Cardiac fibroblast (primary cell): ENCODE measurements at places on chromosomes 16 and 17.

GRCh38 chr16:30447512-30448226 lies 2.0 kb upstream of the SEPHS2 start:
- no peak for DNase-seq

DNA sequence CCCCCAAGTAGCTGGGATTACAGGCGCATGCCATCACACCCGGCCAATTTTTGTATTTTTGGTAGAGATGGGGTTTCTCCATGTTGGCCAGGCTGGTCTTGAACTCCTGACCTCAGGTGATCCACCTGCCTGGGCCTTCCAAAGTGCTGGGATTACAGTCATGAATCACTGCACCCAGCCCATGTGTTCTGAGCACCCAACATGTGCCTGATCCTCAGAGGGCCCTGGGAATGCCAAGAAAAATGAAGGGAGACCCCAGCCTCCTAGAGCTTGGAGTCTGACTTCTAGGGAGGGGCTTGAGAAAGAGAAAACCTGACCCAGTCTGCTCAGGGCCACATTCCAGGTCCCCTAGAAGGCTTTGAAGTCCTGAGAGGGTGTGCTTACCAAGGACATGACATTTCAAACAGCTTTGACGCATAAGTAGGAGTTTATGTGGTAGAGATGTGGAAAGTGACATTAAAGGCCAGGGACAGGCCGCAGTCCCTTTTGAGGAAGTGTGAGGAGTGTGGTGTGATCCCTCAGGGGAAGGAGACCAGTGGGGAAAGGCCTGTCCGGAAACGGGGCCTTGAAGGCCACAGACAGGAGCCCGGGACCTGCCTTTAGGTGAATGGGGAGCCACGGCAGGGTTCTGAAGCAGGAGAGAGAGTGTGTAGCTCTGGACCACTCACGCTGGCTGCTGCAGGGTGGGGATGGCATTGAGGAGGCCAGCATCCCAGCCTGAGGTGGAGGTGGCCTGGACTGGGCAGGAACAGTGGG lies 1.1 kb upstream of the CCL22 start:
- no peak for DNase-seq

DNA sequence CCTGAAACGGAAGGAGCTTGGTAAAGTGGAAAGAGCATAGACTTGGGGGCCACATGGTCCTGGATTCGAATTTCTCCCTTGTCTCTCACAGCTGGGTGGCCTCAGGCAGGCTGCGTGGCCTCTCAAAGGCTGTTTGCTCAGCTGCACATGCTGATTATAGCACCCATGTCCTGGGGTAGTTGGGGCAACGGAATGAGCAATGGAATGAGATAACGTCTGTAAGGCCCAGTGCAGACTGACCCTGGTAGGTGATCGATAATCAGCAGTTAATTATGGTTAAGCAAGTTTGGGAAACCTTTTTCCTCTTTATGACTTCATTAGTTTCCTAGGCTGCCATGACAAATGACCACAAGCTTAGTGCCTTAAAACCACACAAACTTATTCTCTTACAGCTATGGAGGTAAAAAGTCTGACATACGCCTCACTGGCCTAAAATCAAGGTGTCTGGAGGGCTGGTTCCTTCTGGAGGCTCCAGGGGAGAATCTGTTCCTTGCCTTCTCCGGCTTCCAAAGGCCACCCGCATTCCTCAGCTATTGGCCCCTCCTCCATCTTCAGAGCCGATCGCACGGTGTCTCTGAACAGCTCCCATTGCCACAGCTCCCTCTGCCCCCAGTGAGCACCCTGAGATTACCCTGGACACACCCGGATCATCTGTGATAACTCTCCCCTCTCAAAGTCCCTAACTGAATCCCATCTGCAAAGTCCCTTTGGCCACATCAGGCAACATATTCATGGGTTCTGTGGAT lies 294.9 kb upstream of the FOXF1 start:
- DNase-seq: no peak

GRCh38 chr16:4409081-4409932 lies 7.1 kb downstream of the CORO7 start:
- DNase-seq: no peak

- no peak for DNase-seq
These were observed 151.1 kb upstream of the NOL11 start for GRCh38 chr17:67566656-67567055.

GRCh38 chr17:83010206-83011200 lies 68.9 kb upstream of the METRNL start:
- DNase-seq: no peak

GRCh38 chr16:75054556-75054947 lies 55.7 kb downstream of the ZNRF1 start:
- no peak for DNase-seq

DNA sequence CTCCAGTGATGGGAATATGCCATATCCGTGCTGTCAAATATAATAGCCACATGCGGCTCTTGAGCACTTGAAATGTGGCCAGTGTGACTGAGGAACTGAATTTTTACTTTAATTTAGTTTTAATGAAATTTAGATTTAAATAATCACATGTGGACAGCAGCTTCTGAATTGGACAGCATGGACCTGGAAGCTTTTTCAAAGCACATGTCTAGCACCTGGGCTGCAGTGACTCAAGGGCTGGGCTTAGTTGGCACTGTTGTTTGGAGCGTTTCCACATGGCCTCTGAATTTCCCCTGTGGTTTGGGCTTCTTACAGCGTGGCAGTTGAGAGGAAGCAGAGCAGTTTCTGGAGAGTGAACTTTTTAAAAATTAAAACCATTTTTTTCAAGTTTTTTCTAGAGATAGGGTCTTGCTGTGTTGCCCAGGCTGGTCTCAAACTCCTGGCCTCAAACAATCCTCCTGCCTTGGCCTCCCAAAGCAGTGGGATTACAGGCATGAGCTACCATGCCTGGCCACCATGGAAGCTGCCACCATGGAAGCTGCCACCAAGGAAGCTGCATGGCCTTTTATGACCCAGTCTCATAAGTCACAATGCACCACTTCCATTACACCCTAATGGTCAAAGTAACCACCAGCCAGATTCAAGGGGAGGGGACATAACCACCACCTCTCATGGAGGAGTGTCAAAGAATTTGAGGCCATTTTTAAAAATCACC lies 6.7 kb upstream of the TOB1 start:
- peak; percentile 75 for DNase-seq

GRCh38 chr16:15779664-15780351 lies 77.0 kb downstream of the MYH11 start:
- DNase-seq: no peak

- DNase-seq: no peak
These were observed 231.6 kb upstream of the CDH5 start for GRCh38 chr16:66134875-66135274.

GRCh38 chr16:56300891-56301850 lies 109.9 kb downstream of the GNAO1 start:
- peak; percentile 40 for DNase-seq
